ENCODE measurements at places on chromosomes 16 and 17.

DNA sequence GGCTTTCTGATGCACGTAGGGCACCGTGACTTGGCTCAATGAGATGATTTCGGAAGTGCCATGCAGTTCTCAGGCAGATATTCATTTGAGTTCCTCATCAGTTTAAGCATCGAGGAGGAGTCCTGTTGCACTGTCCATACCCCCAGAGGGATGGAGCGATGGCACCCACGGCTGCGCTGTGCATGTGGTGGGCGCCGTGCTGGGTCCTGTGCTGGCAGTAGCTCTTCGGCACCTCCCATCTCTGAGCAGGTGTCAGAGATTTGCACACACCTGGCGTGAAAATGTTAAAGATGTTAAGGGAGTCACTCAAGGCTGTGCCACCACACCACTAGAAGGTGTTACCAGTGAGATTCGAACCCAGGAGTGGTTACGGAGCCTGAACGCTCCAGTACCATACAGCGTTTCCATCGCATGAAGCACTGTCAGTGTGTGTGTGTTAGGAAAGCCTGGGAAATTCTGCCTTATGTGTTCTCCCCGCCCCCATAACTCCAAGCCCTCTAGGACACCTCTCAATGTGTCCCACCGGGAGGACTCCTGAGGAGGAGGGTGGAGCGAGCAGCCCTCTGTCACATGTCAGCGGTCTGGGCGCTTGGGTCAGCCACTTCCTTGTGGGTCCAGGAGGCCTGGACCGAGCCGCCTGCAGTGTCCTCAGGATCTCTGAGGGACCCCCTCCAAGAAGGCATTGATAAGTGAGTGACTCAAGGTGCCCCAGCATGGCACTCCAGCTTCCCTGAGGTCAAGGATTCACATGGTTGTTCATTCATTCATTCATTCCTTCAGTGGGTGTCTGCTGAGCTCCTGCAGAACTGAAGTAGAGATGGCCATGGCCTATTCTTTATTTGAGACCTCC lies 3.8 kb downstream of the MRC2 start:
- no peak for DNase-seq

GRCh38 chr16:1093284-1094123 lies 2.5 kb downstream of the C1QTNF8 start:
- DNase-seq = no peak

DNA sequence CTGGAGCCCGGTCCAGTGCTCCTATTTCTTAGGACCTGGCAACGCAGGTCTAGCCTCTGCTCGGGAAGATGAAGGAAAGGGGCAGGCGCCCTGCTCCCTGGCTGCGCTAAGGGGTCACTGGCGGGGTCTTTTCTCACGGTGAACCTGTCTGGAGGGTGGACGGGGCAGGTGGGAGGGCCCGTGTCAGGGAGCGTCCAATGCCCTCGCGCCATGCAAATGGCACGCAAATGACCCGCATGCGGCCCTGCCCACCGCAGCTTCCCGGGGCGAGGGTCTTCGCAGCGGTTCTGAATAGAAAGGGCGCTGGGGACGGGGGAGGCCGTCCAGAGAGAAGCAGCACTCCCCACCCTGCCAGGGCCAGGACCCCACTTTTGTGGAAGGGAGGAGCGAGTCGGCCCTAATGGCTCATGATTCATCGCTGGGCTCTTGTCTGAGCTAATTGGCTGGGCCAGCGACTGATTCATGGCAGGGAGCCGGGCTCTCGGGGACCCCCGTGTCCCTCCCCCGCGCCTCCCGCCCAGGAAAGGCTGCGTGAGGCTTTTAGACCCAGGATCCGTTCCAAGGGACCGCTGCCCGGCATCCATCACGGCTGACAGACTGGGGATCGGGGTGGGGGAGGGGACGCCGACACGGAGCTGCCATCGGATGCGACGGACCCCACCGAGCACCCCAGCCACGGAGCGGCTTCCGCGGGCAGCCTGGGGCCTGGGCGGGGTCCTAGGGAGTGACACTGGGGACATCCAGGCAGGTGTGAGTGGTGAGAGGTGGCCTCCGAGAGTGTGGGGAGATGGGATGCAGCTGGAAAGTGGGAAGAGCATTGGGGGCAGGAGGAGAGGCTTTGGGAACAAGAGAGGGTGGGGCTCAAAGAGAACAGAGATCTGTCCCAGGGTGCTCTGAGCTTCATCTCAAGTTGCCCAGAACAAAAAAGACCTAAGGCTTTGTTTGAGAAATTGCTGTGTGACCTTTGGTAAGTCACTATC lies 25.0 kb upstream of the NGFR start:
- DNase-seq = no peak

- DNase-seq = no peak
These were observed 282.2 kb downstream of the MAP2K6 start for GRCh38 chr17:69696650-69697049.

GRCh38 chr17:44444735-44445105 lies 55.3 kb upstream of the ITGA2B start:
- DNase-seq = no peak

DNA sequence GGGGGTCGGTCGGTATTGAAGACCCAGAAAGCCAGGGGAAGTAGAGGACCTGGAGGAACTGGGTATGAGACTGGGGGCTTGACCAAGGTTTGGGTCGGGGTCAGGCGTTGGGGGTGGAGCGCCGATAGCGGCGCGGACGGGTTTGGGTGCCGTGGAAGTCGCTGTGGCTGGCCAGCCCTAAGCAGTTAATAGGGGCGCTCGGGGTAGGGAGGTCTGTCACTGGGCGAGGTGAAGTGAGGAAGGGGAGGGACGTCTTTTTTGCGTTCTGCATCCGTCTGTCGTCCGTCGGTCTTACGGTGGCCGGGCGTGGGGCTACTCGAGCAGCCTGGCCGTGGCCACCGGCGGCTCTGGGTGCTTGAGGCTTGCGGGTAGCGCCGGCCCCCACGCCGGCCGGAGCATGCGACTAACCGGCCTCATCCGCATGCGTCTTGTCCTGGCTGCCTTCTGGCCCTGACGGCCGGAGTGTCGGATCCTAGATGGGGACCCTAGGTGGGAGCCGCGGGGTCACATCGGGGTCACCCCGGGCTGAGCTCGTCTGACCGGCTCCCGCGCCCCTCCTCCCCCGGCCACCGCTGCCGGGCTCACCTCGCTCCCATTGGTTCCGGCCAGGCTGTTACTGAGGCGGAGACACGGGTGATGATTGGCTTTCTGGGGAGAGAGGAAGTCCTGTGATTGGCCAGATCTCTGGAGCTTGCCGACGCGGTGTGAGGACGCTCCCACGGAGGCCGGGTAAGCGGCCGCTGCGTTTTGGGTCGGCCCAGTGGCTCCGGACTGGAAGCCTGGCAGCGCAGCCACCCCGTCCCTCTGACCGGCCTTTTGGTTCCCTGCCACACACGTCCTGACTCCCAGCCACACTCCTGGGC lies 10.3 kb upstream of the TMEM88 start:
- no peak for DNase-seq

DNA sequence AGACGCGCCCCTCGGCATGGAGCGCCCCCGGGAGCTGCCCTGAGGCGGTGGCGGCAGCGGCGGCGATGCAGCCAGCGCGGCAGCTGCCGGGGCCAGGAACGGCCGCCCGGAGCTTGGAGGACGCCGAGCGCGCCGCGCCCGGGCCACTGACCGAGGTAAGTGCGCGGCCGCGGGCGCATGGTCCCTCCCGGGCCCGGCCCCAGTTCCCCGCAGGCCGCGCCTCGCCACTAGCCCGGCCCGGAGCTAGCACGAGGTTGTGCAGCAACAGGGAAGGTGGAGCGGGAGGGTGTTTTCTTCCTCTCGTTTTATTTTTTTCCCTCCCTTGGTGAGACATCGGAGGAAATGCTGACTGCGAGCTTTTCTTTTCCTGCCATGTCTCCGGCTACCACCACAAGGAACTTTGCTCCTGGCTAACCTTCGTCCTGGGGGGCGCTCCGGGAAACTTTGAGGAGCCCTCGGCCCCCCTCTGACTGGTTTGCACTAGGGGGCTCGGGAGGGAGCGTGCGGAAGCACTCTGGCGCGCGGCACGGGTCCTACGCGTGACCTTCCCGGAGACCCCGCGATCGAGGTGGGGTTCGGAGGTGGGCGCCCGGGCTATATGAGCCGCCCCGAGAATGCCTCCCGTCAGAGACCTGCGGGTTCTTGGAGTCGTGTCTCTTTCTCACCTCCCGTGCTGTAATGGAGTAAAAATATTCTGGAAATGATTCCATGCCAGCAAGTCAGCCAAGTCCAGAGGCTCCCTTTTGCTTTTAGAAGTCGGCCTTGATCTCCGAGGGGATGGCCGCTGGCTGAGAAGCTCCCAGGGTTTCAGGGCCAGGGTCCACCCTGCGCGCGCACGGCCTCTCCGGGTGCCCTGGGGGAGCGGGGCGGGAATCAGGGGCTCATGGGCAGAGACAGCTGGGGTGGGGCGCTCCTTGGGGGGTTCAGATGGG lies 868 bp downstream of the KCNJ12 start:
- DNase-seq = no peak

DNA sequence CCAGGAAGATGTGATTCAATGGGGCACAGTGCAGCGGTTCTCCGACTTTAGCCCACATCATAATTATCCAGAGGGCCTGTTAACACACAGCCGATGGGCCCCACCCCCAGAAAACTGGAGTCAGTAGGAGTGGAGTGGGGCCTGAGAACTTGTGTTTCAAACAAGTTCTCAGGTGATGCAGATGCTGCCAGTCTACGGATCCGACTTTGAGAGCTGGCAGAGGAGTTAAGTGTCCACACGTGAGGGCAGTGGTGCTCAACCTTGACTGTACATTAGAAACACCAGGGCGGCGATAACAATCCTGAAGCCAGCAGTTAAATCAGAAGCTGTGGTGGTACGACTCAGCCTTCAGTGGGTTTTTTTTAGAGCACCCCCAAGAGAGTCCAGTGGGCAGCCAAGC lies 75.0 kb downstream of the GPRC5B start:
- no peak for DNase-seq

GRCh38 chr17:39244600-39245570 lies 19.1 kb upstream of the STAC2 start:
- peak; percentile 94 for DNase-seq

DNA sequence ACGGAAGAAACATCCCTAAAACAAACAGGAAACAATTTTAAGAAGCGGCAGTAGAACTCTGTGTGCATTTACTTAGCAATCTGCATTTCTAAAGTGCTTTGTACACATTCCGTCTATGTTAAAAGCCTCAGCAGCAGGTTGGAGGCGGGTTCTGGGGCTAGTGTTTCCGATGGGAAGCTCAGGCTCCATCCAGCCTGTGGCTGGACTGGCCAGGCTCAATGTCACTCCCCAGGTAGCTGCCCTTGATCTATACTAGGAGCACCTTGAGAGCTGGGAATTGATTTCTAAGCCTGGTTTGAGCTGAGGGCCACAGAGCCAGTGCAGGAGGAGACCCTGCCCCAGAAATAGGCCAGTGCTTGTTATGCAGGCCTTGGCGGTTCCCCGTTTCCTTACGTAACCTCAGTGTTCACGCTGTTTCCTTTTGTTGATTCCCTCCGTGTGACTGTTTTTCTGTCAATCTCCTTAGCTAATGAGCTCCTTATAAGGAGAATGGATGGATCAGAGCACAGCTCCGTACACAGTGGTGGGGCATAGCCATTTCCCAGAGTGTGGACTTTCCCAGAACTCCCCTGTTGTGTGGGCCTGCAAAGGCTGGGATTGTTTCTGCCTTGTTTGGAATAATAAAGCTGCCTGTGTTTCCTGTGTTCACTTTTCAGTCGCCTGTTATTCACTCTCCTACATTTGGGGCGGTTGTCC lies 21.4 kb downstream of the ADORA2B start:
- peak; percentile 67 for DNase-seq

GRCh38 chr17:549177-550040 lies 165.2 kb downstream of the VPS53 start:
- DNase-seq = no peak

DNA sequence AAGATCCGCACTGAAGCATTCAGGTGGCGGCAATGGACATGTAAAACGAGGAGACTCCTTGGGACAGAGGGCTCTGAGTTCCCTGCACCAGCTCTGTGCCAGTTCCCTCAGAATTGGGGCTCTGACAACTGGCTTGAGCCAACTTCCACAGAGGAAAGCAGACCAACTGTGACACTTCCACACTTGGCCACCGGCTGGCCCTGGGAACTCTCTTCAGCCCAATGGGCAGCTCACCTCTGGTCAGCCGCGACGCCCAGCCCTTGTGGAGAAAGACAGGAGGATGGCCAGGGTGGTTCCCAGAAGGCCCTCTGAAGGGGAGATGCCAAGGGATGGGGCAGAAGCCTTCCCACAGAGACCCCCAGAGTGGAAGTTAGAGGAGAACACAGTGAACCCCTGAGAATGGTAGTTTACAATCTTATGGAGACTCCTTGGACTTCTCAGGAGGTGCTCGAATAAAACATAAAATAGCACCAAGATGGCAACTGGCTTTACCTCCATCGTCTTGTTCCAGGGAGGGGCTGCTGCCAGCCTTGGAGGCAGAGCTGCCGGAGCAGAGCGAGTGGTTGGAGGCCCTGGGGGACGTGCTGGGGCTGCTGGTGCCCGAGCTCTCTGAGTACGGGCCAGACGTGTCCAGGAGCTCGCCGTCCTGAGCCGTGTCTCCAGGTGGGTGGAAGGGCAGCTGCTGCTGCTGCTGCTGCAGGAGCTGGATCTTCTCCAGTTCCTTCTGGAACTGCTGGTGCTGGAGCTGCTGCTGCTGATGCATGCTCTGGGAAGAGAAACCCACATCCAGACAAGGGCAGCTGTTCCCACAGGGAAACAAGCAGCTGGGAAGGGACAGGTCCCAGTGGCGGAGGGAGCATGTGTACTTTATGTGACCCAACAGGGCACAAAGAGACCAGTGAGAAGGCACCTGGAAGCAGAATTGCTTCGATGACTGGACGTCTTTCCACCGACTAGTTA lies 35.0 kb upstream of the ICAM2 start:
- DNase-seq = no peak

DNA sequence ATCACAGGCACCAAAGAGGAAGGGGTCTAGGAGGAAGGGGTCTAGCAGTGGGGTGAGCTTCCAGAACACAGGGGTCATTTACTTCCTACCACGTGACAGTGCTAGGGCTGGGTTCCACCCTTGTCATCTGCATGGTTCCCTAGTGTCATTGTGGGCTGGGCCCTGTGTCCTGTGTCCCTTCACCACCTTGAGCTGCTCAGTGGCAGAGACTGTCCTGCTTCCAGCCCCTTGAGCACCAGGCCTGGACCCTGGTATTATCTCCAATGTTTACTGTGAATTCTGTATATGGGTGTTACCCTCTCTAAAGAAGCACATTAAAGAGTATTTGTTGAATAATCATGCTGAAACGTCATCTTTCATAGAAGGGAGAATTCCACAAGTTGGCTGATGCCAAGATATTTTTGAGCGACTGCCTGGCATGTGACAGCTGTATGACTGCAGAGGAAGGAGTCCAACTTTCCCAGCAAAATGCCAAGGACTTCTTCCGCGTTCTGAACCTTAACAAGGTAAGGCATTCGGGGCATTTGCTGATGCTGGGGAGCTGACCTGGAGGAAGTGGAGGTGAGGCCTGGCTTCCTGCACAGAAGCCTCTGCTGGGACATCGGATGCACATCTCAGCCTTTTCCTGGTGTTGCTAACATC lies 5.5 kb downstream of the NARF start:
- no peak for DNase-seq

DNA sequence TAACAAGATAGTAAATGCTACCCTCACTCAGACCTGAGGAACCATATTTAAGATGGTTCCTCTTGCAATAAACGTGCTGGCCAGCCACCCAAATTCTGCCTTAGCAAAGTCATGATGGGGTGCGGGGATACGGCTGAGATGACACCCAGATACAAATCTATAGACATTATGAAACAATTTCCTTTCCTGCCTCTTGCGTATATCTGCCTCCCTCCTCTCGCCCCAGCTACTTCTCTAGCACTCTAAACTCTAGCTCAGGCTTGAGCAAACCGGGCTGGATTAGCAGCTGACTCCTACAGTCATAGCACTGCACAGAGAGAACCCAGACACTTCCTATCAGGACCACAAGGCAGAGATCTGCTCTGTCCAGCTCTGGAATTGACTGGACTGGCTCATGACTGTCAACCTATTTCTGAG lies 22.3 kb downstream of the CD300LF start:
- no peak for DNase-seq

- no peak for DNase-seq
These were observed 206.4 kb downstream of the ENGASE start for GRCh38 chr17:79280866-79281572.

Measured in iPS DF 6.9 (cell line).